ENCODE measurements at places on chromosomes 1 and 21.

DNA sequence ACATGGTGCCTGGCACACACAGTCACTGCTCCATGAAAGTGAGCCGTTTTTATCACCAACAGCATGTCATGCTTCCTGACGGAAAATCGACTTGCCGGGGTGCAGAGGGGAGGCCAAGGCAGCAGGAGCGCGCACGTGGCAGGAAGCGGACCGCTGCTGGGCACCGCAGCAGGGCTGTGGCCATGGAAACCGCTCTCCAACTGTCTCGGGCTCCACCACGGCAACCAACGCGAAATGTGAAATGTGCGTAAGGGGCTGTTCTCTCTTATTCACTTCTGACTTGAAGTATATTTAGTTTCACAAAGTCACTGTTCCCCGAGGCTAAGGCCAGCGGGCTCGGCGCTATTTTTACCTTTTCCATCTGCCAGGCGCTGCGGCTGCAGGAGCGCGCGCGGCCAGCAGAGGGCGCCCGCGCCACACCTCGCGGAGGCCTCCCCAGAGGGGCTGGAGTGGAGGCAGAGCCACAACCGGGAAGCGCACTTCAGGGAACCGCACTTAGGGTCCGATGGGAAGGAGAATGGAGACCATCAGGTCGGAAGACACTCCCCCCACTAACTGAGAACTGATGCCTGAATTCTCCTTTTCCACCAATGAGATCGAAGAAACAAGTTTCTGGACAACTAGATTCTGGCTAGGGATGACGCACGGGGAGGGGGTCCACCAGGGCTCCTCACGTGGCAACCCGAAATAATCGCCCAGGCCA, 19.7 kb downstream of the RCC2 start:
- DNase-seq, result no peak

- DNase-seq, result no peak
Observed at GRCh38 chr1:228146417-228147150, 3.1 kb upstream of the GJC2 start.

- DNase-seq, result peak; percentile 8
Observed at GRCh38 chr1:7852804-7853683, at the start of gene UTS2. Gene UTS2, minus strand, starts transcription at chr1:7853065. Its CDS starts 62 bp downstream, at chr1:7853003.

GRCh38 chr1:162568802-162569201, 7.3 kb downstream of the UAP1 start:
- no peak for DNase-seq

GRCh38 chr21:29005696-29006095, 13.0 kb upstream of the LTN1 start:
- no peak for DNase-seq

- no peak for DNase-seq
Observed at GRCh38 chr1:20361805-20362381, 71.2 kb downstream of the VWA5B1 start.

GRCh38 chr1:243732637-243733036, 117.4 kb downstream of the AKT3 start:
- peak; percentile 40 for DNase-seq

DNA sequence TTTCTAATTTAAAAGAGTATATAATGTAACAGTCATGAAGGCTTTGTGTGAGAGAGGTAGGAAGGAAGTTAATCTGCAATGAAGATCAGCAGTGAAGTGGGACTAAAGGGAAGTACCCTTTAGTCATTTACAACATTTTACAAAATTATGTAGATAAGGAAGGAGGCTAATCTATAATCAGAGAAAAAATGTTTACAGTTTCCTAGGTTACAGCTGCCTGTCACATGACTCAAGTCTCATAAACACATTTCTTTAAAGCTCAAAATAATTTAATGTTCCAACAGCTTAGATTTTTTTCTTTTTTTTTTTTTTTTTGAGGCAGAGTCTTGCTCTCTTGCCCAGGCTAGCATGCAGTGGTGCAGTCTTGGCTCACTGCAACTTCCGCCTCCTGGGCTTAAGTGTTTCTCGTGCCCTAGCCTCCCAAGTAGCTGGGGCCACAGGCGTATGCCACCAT, 26.2 kb upstream of the CAP1 start:
- DNase-seq, result no peak

DNA sequence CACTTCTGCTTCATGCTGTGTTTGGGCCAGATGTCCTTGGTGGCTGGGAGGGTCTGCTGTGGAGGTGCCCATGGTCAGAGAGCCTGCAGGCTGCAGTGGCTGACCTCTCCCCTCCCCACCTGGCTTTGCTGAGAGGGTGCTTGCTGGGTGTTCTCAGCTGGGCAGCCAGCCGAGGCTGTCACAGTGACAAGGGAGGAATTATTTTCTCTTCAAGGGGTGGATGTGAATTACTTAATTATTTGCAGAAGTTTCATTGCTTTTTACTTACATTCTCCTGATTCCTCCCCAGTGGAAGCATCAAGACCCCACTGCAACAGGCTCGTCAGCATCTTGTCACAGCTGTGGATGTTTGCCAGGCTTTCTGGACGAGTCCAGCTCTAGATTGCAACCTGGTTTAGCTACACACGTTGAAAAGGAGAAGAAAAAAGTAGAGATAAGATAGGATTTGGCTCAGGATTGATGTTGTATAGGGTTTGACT, 70.3 kb downstream of the GALNT2 start:
- DNase-seq, result no peak

GRCh38 chr1:167898578-167899222, 15.2 kb downstream of the ADCY10 start:
- no peak for DNase-seq

DNA sequence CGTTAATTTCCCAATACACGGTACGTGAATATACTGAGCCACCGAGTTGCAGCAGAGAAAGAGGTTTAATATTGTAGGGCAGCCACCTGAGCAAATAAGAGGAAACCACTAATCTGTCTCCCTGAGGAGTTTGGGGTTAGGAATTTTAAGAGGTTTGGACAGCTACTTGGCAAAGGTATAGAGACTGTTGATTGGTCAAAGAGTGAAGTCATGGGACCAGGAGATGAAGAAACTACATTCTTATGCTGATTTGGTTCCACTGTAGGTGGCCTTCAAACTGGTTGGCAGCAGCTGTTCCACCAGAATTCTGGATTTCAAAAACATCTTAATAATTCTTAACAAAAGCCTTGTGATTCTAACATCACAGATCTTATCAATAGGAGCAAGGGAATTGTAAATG, 485.4 kb upstream of the PRMT6 start:
- no peak for DNase-seq

- DNase-seq, result peak; percentile 81
Observed at GRCh38 chr1:51192213-51192843, 43.7 kb upstream of the RNF11 start.

DNA sequence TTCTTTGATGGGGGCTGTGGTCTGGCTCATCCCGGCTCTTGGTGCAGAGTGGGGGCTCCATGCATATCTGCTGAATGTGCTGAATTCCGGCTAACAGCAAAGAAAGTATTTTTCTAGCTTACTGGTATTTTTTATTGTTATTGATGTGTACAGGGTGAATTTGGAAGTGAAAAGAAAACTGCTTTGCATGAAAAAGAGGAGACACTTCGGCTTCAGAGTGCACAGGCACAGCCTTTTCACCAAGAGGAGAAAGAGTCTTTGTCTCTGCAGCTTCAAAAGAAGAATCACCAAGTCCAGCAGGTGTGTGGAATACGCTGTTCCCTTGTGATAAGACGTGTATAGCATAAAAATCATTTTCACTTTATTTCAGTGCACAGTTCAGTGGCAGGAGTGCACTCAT, 57.6 kb downstream of the PCNT start:
- DNase-seq, result no peak

- no peak for DNase-seq
Observed at GRCh38 chr1:204319462-204319861, 40.3 kb downstream of the PLEKHA6 start.

DNA sequence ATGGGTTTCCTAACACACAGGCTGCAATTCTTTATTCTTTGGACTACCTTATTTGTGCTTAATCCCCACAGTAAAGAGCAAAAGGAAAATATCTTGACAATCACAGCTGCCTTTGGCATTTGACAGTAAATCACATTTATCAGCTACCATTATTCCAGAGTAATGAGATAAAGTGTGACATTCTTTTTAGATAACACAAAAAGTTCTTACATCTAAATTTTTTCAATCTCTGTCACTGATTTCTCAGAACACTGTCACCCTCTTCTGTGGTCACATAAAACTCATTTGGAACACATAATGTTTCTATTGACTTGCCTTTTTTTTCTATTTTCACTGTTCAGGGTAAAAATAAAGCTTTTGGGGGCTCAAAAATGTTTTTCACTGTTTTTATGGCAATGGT, 484.6 kb downstream of the LTN1 start:
- DNase-seq, result no peak

GRCh38 chr1:246947255-246947654, 15.5 kb upstream of the AHCTF1 start:
- DNase-seq, result no peak

- DNase-seq, result peak; percentile 47
Observed at GRCh38 chr21:14864211-14865021, 200.4 kb downstream of the NRIP1 start.

DNA sequence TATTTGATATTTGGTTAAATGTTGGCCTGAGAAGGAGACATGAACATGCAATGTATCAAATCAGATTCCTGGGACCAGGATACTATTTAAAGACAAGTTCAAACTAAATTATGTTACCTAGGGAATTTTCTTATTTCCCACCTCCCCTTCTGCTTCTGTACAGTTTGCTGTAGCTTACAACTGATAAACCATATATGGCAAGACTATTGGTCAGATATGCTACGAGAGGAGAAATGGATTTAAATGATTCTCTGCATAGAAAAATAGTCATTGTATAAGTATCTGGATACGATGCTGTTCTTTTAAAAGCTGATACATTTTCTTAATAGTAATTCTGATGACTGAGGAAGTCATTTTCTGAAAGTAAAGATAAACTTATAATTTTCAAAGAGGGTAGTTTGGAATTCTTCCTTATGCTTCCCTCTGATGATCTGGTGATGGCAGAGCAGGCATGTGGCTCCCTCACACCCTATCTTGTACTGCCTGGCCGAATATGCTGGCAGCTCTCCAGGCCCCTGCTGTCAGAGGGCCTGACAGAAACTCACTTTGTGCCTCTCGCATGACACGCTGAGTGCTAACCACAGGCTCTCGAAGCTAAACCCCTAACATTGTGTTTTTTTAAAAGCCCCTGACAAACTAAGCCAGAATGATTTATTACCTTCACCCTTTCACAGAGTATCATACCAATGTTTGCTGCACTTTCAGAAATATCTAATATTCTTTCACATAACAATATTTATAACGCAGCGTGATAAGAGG, 19.4 kb downstream of the RRP15 start:
- no peak for DNase-seq

GRCh38 chr1:1761504-1762376, 16.5 kb downstream of the NADK start:
- no peak for DNase-seq

DNA sequence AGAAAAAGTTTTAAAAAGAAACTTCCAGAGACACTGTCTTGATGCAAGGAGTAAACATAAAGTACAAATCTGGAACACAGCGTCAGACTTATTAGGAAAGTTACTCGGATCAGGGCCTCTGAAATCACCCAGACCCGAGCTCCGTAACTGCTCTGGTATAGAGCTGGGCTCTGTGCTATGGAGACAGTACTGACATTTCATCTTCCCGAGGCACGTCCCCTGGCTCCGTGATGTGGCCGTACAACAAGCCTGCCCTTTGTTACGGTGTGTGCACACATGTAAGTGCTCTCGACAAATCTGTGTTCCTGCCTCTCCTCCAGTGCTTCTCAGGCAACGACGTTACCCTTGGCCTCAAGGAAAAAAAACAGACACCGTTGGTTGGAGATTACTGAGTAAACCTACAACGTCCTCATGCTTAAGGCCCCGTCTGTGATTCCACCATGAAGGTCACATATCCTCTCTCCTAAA, 107.0 kb upstream of the IRF2BP2 start:
- DNase-seq, result no peak

- DNase-seq, result no peak
Observed at GRCh38 chr1:116680752-116681151, 13.2 kb upstream of the IGSF3 start.

DNA sequence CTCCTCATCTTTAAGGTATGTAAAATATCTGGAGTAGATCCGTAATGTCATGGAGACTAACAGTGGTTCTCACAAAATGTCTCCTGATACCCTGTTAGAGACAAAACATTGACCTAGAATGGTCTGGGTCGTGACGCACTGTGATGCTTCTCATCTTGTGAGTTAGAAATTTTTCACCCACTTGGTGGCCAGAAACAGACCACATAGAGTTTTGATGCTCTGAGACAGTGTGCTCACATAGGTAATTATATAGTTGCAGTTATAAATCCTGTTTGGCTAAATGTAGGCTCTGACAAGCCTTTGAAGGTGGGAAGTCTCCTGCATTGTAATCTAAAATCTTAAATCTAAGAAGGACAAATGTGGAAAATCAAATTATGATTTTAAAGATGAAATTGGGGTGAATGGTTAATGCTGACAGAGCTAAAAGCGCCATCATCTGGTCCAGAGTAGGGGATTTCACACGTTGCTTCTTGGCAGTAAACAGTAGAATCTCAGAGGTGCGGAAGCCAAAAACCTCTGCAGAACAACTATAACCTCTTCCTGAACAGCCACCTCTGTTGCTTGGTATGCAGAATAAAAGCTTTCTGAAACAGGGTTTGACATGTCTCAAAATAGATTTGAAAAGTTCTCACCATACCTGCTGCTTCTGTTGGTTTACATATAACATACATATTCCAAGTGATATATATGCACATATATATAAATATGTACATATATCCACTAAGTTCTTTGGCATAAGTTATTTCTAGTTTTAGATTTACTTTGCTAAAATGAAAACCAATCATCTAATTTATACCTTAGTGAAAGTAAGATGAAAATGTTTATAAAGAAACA, 17.1 kb downstream of the RPAP2 start:
- DNase-seq, result no peak

- DNase-seq, result no peak
Observed at GRCh38 chr1:41913014-41913413, 5.7 kb downstream of the HIVEP3 start.

- DNase-seq, result no peak
Observed at GRCh38 chr1:164953815-164954214, 394.8 kb downstream of the PBX1 start.

DNA sequence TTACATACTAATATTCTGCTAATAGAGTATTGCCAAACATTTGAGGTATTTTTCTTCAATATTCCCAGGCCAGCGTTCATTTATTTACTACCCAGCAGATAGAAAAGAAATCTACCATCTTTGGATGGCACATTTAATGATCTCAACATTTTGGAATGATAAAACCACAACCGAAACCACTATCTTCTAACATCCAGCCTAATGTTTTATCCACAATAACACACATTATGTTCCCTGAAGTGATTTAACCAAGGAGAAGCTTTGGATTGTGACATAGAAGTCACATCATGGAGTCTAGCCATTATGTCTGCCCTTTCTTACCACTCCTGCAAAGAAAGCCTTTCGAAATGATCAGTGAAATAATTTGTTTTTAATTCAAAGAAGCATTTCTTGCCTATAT, 497.1 kb upstream of the PLXNA2 start:
- no peak for DNase-seq

- no peak for DNase-seq
Observed at GRCh38 chr1:15848143-15848928, 829 bp downstream of the SPEN start.

- no peak for DNase-seq
Observed at GRCh38 chr1:235410467-235410866, 43.2 kb downstream of the TBCE start.

GRCh38 chr1:201781437-201781836, 47.5 kb upstream of the IPO9 start:
- DNase-seq, result no peak

- DNase-seq, result no peak
Observed at GRCh38 chr1:211493876-211494653, 2.1 kb upstream of the RD3 start.

- DNase-seq, result no peak
Observed at GRCh38 chr21:33023574-33024200, 2.0 kb upstream of the OLIG2 start.
